NCI-H1417 treated with DMSO at 0.1 percent for 48 hours (cell line): ENCODE measurements at places on chromosomes 6 and 20.

GRCh38 chr20:7146552-7147219 is 379.2 kb downstream of the BMP2 start:
- DNase-seq: no peak

- no peak for DNase-seq
These were observed 343.9 kb downstream of the ZFAND3 start for GRCh38 chr6:38163186-38164130.

DNA sequence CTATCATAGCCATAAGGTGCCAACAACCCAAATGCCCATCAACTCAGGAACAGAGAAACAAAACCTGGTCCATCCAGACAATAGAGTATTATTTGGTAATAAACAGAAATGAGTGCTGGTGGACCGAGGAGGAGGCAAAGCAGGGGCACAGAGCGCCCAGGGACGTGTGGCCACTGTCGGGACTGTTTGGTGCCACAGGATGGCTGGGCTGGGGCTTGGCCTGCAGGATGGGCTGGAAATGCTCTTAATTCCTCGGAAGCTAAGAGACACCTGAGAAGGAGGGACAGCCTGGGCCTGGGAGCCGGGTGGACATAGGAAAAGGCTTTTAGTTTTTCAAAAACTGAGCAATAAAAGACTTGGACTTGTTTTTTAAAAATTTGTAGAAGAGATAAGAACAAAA is 216.4 kb downstream of the DLL1 start:
- DNase-seq: no peak

DNA sequence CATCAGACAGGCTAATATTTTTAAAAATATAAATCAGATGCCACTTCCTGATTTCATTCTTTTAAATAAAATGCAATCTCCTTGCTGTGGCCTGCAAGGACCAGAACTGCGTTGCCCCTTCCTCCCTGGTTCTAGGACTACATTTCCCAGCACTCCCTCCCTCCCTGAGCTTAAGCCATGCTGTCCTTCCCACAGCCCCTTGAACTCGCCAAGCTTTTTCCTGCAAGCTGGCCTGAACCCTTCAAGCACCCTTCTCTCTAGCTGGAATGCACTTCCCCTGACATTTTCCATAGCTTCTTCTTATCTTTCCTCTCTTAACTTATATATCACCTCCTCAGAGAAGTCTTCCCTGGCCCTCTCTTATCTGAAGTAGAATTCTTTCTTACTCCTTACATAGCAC is 6.1 kb upstream of the DOK5 start:
- no peak for DNase-seq

GRCh38 chr6:142935553-142936517 is 9.1 kb downstream of the HIVEP2 start:
- DNase-seq: no peak

GRCh38 chr20:17732907-17733521 is 33.2 kb downstream of the BANF2 start:
- no peak for DNase-seq

DNA sequence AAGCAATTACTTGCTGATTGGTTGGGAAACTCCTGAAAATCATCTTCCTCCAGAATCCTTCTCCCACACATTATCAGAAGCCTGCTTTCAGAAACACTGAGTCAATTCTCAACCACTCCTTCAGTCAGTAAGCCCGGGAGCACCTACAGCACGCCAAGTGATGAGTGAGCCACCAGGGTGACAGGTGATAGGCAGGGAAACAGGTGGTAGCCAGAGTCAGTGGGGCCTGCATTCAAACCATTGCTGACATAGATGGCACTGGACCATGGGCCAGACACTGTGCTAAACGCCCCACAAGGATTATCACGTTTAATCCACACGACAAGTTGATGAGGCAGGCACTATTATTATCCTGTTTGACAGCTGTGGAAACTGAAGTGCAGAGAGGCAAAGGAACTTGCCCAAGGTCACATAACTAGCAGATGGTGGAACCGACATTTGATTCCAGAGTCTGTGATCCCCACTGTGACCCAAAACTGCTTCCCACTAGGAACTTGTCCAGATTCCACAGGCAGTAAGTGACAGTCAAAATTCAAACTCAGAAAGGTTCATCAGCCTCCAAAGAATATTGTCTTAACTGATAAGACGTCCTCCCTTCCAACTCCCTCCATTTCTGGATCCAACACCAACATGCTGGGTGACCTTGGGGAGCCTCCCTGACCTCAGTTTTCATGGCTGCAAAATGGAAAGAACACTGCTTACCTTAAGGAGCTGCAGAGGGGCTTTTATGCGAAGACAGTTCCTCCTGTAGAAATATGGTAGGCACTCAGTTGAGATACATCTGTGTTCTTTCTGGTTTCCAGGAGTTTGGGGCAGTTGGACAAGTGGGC is 23.9 kb upstream of the TOP1 start:
- no peak for DNase-seq

GRCh38 chr20:49186535-49187329 is 1.4 kb downstream of the STAU1 start:
- DNase-seq: no peak

- DNase-seq: no peak
These were observed 43.5 kb upstream of the ECI2 start for GRCh38 chr6:4178737-4179333.

GRCh38 chr6:47245745-47246371 is 63.8 kb downstream of the TNFRSF21 start:
- no peak for DNase-seq

DNA sequence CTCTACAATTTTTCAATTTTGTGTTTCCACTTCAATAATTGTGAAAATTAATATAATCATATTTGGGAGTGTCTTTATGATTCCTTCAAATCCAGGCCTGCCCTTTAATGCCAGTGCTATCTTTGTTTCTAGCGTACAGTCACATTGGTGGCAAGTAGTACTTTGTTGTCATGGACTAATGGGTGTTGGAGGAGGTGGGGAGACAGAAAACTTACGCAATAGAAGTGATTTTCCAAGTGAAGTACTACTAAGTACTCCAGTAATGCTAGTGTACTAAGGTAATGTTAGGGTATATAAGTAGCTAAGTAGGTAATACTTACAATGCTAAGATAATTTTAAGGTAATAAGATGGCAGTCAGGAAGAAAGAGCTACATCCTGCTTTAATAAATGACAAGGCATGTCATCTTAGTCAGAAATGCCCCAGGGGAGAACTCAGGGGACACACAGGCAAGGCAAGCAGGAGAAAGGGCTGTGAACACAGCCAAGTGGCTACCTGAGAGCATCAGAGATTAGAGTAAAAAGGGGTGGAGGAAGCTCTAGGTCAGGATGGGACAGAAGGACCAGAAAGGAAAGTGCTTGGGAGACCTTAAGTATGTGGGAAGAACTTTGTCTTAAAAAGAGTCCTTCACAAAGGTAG is 217.2 kb upstream of the PRDM1 start:
- no peak for DNase-seq

GRCh38 chr20:23654717-23655116 is 17.0 kb upstream of the CST3 start:
- no peak for DNase-seq

DNA sequence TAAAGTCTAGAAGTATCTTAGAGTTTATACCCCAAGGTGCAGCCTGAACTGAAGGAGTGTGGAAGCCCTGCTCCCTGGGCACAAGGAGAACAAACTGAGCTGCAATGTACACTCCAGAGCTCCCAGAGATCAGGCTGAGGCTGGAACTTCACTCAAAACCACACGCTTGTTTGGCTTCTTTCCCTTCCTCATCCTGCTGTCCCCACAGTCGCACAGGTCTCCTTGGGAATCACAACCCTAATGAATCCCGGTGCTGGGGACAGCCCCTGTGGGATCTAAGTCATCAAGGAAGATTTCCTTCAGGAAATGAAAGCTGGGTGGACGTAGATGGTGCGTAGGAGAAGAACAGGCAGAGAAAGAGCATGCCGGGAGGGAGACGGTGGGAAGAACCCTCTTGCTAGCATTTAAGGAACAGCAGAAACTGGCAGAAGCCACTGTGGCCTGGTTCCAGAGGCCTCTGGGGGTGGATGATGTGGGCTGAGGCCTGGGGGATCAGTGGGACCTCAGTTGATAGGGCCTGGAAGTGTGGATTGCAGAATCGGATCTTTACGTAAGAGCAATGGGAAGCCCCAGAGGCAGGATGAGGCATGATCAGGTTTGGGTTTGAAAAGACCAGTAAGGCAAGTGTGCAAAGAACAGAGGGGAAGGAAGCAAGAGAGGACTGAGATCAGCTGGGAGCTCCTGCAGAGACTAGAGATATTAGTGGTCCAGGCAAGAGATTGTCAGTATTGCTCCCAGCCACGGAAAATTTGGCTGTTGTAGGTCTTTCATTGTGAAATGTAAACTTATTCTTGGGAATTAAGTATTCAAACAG is 21.4 kb downstream of the CYP24A1 start:
- no peak for DNase-seq

DNA sequence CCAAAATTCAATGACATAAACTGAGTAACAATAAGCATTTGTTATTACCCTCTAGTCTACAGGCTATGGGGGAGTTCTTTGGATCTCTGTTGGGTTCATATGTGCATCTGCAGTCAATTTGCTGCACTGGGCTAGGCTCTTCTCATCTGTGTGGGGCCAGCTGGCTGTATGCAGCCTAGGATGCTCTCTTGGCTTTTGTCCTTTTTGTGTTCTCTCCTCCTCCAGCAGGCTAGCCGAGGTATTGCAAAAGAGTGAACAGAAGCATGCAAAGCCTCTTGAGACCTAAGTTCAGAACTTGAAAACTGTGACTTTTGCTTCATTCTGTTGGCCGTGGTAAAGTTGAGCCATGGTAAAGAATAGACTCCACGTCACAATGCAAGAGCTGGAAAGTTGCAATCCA is 62.8 kb upstream of the FOXO3 start:
- DNase-seq: no peak
